ENCODE measurements at places on chromosomes 11 and 22.

DNA sequence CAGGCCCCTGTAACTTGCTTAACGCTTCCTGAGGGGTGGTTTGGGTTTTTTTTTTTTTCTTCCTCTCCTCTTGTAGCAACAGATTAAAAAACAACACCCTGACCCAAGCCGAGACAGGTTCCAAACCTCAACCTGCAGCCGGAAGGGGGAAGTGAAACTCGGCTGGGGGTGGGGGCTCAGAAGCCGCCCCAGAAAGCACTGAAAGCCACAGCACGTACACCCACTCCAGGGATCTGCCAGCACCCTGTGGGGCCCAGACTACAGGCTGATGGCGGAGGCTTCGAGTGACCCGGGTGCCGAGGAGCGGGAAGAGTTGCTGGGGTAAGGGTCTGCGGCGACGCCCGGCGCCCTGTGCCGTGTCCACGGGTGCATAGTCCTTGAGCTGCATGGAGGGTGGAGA is at the start of gene LSP1:
LSP1 (plus strand) TSS at position 208 of the 400 bp plus-strand sequence; CDS start at position 269, 61 bp downstream.
- DNase-seq = no peak

- no peak for DNase-seq
Measured at GRCh38 chr22:32717337-32718240, 83.9 kb upstream of the TIMP3 start.

GRCh38 chr11:15199693-15200092 is 85.0 kb downstream of the INSC start:
- no peak for DNase-seq

GRCh38 chr11:2846056-2846455 is 39.5 kb downstream of the CDKN1C start:
- DNase-seq = no peak

DNA sequence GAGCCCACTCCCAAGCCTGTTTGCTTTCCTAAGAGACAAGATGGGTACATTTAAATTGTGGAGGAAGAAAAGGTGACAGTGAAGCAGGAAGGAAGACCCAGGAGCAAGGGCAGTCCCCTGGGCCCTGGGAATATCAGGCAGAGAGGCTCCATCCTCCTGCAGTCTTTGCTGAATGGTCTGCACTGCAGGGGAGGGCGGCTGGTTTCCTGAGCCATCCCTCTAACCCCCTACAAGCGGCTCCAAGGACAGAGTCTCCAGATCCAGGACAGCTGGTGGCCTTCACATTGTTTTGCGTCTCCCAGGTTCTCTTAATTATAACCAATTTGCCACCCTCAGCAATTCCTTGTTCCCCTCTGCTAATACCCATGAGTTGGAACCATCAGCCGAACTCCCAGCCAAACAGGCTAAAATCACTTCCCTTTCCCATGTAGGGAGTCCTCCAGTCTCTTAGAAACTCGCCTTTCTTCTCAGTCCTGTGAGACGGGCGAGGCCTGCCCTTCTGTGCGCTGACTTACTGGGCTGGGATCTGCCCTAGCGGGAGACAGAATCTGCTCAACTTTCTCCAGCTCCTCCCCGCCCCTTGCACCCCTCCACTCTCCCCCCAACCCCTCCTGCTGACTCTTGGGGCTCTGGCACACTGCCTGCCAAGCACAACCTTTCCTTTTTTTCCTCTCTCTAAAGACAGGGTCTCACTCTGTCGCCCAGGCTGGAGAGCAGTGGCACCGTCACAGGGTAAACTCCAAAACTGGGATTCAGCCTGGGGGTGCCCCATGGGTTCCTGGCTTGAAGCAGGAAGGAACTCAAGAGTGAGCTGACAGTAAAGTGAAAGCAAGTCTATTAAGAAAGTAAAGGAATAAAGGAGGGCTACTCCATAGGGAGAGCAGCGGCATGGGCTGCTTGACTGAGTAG is 53.4 kb upstream of the EMID1 start:
- no peak for DNase-seq

GRCh38 chr22:33896575-33897447 is 23.5 kb downstream of the LARGE1 start:
- no peak for DNase-seq

GRCh38 chr11:99316776-99317520 is 296.2 kb downstream of the CNTN5 start:
- DNase-seq = no peak

GRCh38 chr22:49810363-49811019 is 17.2 kb downstream of the BRD1 start:
- DNase-seq = no peak

DNA sequence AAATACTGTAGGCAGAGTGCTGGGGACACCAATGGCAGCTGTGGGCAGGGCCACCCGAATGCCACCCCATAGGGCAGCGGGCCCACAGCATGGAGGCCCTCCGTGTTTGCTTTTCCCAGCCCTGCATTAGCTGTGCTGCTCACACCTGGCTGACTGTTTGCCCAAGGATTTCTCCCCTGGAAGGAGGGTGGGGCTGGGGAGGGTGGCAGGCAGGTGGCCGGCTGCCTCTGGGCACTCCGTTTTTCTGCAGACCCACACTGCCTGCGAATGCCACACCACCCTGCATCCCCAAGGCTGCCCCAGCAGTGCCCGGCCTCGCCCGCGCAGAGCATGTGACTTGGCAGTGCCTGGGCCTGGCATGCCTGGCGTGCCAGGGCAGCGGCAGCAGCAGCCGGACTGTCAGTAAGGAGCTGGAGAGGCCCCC is 19.6 kb downstream of the DAGLA start:
- peak; percentile 84 for DNase-seq

- DNase-seq = no peak
Measured at GRCh38 chr22:37284805-37285355, 2.6 kb downstream of the CYTH4 start.

- peak; percentile 34 for DNase-seq
Measured at GRCh38 chr11:8721609-8722500, 39.3 kb downstream of the RPL27A start.

GRCh38 chr11:46499821-46500220 is 94.0 kb downstream of the AMBRA1 start:
- DNase-seq = no peak

- no peak for DNase-seq
Measured at GRCh38 chr22:42152661-42153270, 22.2 kb upstream of the CYP2D6 start.

DNA sequence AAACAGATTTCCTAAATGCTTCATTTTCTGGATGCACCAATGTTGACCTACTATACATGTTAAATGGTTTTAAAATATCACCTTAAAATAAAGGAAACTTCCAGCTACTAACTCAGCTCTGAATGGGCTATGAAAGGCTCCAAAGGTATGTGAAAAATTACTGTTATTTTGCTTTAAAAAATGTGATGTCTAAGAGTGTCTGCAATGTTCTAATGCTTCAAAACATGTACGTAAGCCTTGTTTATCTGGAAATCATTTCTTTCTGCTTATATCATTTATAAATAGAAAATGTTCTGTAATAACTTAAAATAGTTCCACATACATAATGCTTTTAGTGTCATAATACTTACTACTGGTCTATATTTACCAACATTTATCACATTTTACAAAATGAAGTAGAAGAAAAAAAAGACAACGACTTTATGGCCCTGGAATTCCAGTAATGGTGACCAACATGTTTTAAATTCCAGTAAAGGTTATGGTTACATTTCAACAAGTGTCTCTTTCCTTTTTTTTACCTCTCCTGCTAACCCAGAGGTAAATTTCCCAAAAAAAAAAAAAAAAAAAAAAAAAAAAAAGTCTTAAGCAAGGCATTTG is 2.5 kb downstream of the BDNF start:
- no peak for DNase-seq

DNA sequence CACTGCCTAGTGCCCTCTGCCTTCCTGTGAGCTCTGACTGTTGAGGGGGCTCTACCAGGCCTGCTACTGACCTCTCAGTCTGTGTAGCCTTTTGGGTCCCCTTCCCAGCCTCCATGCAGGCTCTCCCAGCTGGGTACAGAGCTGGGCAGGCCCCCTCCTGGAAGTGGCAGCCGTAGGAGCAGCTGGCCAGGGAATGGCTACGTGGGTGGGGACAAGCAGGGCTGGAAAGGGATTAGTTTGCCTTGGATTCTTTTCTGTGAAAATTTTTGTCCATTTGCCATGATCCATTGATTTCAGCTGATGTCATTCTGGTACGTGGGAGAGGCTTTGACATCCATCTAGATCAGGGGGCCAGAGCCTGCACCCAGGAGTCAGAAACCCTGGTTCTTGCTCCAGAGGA is 23.9 kb upstream of the NECTIN1 start:
- DNase-seq = no peak

GRCh38 chr11:48103621-48104567 is 112.7 kb upstream of the OR4B1 start:
- DNase-seq = peak; percentile 71

- DNase-seq = no peak
Measured at GRCh38 chr11:74221816-74222215, 50.7 kb downstream of the PPME1 start.

DNA sequence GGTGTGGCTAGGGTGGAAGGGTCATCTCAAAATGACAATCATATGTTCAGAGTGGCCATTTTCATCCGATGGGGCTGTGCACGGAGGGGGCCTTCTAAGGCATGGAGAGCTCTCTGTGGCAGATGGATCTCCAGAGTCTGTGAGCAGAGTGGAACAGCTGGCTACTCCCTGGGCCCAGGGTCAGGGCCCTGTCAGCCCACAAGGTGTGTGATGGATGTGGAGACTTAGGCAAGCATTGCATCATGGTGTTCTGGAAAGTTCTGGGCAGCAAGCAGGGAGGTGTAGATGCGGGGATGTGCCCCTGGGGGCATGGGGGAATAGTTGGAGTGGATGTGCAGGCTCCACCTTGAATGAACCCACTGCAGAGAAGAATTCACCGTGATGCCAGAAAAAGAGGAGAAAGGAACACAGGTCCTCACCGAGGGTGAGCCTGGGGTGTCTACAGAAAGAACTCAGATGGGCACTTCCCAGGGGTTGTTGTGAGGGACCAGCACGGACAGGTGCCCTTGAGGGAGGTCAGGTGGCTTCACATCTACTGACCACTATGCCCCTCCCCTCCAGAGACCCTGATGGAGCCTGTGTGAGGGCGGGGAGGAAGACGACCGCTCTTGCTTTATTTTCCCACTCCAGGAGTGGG is 51.1 kb downstream of the CHRDL2 start:
- no peak for DNase-seq

GRCh38 chr11:4025967-4026324 is 68.7 kb upstream of the RRM1 start:
- no peak for DNase-seq

- no peak for DNase-seq
Measured at GRCh38 chr11:108852701-108853100, 187.8 kb downstream of the DDX10 start.

GRCh38 chr11:101323997-101324396 is 194.4 kb upstream of the PGR start:
- DNase-seq = no peak

GRCh38 chr11:70398834-70399680 is 728 bp downstream of the CTTN start:
- DNase-seq = peak; percentile 37

GRCh38 chr11:120004723-120005122 is 133.2 kb downstream of the TRIM29 start:
- no peak for DNase-seq
